Endodermal cell (in vitro differentiated cells): ENCODE measurements at places on chromosomes 7 and 10. TPM values are rescaled to one million over a fixed set of nuclear protein-coding genes. Genes with fewer than 3 reads are reported as not detected.

GRCh38 chr10:115985786-115986185, 287.2 kb downstream of the GFRA1 start:
- H3K36me3 ChIP-seq, result no peaks in the 10 kb centered on the region
- H3K4me3 ChIP-seq, result no peak overlapping the region
- no peaks in the 10 kb centered on the region for H3K4me1 ChIP-seq
- peaks cover 16% of the 10 kb centered on the region for H3K27me3 ChIP-seq
- H3K27ac ChIP-seq, result no peak overlapping the region
- DNase-seq, result no peak

GRCh38 chr7:1843271-1843861, 173.3 kb downstream of the ELFN1 start:
- H3K36me3 ChIP-seq, result no peaks in the 10 kb centered on the region
- H3K4me1 ChIP-seq, result no peaks in the 10 kb centered on the region
- peak; percentile 32 for DNase-seq
- H3K27ac ChIP-seq, result peak overlapping the region; percentile 44
- H3K4me3 ChIP-seq, result no peak overlapping the region
- no peaks in the 10 kb centered on the region for H3K27me3 ChIP-seq

DNA sequence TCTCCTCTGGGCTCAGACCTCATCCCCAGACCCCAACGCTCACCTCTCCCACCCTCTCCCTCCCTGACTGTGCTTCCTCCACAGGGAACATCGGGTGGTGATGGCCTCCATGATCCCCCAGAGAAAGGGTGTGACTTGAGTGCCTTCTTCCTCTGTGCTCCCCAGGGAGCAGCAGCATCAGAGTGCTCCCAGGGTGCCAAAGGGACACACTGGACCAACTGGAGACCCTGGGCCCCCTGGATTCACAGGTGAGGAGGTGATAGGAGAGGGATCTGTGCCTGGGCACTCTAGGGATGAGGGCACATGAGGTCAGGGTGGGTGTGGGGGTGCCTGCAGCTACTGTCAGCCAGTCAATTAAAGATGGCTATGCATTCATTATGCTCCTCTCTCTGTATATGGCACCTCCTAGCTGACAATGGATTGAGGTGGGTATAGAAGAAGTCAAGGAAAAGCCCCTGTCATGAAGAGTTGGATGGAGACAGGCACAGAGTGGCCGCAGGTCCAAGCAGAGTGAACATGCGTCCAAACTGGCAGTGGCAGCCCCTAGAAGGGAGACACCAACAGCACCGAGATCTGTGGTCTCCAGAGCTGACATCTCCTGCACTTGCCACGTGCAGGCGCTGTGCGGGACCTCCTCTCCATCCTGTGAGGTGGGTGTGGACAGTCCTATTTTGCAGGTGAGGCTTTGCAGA, 15.5 kb upstream of the VOPP1 start:
- DNase-seq, result no peak
- H3K27me3 ChIP-seq, result no peaks in the 10 kb centered on the region
- no peak overlapping the region for H3K27ac ChIP-seq

DNA sequence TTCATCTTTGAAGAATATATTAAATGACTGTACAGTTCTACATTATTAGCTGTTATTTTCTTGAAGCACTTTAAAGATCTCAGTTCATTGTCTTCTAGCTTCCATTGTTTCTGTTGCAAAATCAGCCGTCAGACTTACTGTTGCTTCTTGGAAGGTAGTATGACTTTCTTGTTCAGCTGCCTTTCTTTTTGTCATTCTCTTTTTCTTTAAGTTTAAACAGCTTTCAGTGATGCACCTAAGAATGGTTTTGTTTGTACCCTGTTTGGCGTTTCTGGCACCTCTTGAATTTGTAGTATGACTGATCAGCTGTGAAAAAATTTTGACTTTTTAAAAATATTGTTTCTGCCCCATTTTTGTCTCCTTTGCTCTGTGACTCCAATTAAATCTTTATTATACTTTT, 9.3 kb downstream of the MKLN1 start:
- H3K27me3 ChIP-seq, result no peaks in the 10 kb centered on the region
- no peaks in the 10 kb centered on the region for H3K4me1 ChIP-seq
- no peak overlapping the region for H3K27ac ChIP-seq
- no peak for DNase-seq

GRCh38 chr10:101272229-101272868, 43.1 kb upstream of the LBX1 start:
- H3K4me3 ChIP-seq, result no peak overlapping the region
- H3K4me1 ChIP-seq, result no peaks in the 10 kb centered on the region
- no peaks in the 10 kb centered on the region for H3K36me3 ChIP-seq

SYNPO2L gene
- total RNA-seq, result 0.15 to 0.20 TPM (median 0.16 TPM) in 3 replicates

GRCh38 chr10:110389255-110389654, 84.5 kb upstream of the SMNDC1 start:
- H3K4me1 ChIP-seq, result peaks cover 20% of the 10 kb centered on the region
- H3K27ac ChIP-seq, result no peak overlapping the region
- no peaks in the 10 kb centered on the region for H3K27me3 ChIP-seq
- DNase-seq, result no peak
- H3K36me3 ChIP-seq, result no peaks in the 10 kb centered on the region
- H3K4me3 ChIP-seq, result no peak overlapping the region

- peaks cover 3% of the 10 kb centered on the region for H3K4me1 ChIP-seq
- no peak for DNase-seq
- H3K27ac ChIP-seq, result no peak overlapping the region
- H3K4me3 ChIP-seq, result no peak overlapping the region
- peaks cover 36% of the 10 kb centered on the region for H3K36me3 ChIP-seq
Measured at GRCh38 chr10:35006836-35007235, 83.3 kb downstream of the CUL2 start.

DNA sequence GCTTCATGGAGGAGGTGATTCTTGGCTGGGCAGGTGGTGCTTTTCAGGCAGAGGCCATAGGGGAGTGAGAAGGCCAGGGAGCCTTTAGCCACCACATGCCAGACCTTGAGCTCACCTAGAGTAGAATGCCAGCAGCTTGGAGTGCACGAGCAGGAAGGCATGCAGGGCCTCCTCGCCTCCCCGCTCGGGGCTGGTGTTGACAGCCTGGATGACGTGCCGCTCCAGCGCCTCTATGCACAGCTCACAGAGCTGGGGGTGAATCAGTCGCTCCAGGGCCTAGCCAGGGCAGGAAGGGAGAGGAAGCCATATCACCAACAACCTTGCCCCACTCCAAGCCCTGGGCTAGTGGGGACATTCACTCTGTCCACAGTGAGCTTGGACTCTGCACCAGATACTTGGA, 15.7 kb downstream of the HPS1 start:
- peaks cover 65% of the 10 kb centered on the region for H3K36me3 ChIP-seq
- no peaks in the 10 kb centered on the region for H3K27me3 ChIP-seq
- H3K4me1 ChIP-seq, result no peaks in the 10 kb centered on the region

DNA sequence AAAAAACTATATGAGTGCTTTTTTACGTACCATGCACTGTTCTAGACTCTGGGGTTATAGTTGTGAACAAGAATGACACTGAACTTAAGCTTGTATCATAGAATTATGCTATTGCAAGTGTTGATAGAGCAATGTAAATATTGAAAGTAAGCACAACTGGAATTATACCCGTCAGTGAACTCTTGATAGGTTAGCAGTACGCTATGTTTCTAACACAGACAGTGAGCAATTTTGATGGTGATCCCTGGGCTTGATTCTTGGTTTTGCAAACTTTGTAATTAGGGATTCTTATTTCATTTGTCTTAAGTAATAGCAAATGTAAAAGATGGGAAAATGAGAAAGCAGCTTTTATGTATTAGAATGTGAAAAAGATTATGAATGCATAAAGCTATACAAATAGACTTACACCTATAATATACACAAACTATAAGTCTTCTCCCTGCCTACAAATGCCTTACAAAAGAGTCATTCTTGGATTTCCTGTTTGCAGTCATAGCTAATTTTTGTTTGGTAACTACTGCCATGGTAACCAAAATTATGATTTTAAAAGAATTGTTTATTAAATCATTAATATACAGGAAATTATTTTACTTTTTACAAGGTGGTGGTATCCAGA, 6.7 kb downstream of the TES start:
- no peak for DNase-seq
- no peak overlapping the region for H3K4me3 ChIP-seq
- H3K36me3 ChIP-seq, result no peaks in the 10 kb centered on the region
- peaks cover 4% of the 10 kb centered on the region for H3K4me1 ChIP-seq

DNA sequence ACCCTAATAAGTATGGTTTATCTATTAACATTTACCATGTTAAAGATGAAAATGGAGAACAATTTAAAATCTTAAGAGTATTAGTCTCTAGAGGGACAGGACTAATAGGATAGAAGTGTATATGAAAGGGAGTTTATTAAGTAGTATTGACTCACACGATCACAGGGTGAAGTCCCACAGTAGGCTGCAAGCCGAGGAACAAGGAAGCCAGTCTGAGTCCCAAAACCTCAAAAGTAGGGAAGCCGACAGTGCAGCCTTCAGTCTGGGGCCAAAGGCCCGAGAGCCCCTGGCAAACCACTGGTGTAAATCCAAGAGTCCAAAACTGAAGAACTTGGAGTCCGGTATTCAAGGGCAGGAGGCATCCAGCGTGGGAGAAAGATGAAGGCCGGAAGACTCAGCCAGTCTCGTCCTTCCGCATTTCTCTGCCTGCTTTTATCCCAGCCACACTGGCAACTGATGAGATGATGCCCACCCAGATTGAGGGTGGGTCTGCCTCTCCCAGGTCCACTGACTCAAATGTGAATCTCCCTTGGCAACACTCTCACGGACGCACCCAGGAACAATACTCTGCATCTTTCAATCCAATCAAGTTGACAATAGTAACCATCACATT, 140.8 kb upstream of the FAM20C start:
- no peaks in the 10 kb centered on the region for H3K4me1 ChIP-seq
- DNase-seq, result peak; percentile 25
- H3K27ac ChIP-seq, result no peak overlapping the region
- no peaks in the 10 kb centered on the region for H3K36me3 ChIP-seq
- no peak overlapping the region for H3K4me3 ChIP-seq
- H3K27me3 ChIP-seq, result peaks cover 1% of the 10 kb centered on the region

- H3K27ac ChIP-seq, result no peak overlapping the region
- no peak for DNase-seq
- H3K27me3 ChIP-seq, result no peaks in the 10 kb centered on the region
- H3K36me3 ChIP-seq, result peaks cover 20% of the 10 kb centered on the region
- H3K4me1 ChIP-seq, result no peaks in the 10 kb centered on the region
Measured at GRCh38 chr10:125076891-125077541, 83.3 kb downstream of the CTBP2 start.

DNA sequence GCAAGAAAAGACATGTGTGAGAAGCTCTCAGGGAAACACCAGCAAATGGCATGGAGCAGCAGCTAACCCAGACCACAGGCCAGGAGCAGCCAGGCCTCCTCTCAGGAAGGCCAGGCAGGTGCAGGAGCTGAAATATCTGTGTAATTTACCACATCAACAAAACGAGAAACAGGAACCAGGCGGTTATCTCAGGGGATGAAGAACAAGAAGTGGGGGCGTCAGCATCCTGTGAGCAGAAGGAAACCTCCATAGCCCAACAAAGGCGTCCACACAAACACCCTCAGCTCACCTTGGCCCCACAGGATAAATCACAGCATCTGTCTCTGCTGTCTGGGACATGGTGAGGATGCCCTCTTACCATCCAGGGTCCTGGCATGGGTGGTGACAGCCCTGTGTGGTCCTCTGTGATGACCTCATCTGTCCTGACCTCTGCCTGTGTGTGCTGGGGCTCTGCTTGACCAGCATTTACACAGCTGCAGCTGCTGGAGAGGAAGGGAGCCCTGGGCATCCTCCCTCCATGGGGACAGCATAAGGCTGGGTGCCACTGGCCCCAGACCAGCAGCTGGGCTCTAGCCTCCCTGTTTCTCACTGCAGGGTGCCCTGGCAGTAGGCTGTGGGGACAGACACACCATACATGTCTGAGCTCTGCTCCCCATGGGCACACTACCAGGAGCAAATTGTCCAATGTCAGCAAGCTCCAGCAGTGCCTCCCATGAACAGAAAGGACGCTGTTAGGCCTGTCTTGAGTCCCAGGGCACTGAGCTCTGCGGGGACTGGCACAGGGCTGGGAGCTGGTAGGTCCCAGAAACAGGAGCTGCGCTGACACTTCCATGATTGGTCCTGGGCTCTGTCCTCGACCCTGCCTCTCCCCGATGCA, 34.6 kb downstream of the ANXA8 start:
- no peaks in the 10 kb centered on the region for H3K4me1 ChIP-seq
- no peaks in the 10 kb centered on the region for H3K36me3 ChIP-seq
- peak; percentile 38 for DNase-seq
- no peak overlapping the region for H3K27ac ChIP-seq
- no peak overlapping the region for H3K4me3 ChIP-seq

DNA sequence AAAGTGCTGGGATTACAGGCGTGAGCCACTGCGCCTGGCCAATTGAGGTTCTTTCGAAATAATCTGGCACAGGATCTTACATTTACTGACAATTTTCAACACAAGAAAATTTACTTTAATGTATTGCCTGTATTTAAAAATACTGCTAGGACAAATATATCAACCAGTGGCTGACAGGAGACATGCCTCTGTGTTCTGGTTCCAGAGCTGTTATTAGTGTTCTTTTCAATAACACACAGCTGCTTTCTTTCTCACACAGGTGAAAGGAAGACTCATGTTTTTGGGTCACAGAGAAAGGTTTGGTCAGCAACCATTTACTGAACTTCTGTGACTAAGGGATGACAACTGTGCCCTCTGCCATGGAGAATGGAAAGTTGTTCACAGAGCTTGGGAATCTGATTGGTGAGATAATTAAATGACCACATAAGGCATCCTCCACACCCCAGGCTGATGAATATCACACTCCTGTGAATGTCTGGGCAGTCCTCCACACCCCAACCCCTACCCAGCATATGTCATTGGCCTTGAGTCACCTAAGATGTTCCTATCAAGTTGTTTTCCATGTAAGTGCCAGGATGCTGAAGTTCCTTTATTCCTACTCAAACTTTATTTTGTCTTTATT, 180.1 kb downstream of the RAPGEF5 start:
- DNase-seq, result no peak
- peak overlapping the region; percentile 10 for H3K4me3 ChIP-seq
- no peaks in the 10 kb centered on the region for H3K36me3 ChIP-seq
- peaks cover 19% of the 10 kb centered on the region for H3K4me1 ChIP-seq

- H3K4me1 ChIP-seq, result peaks cover 4% of the 10 kb centered on the region
- H3K4me3 ChIP-seq, result no peak overlapping the region
- H3K36me3 ChIP-seq, result no peaks in the 10 kb centered on the region
- H3K27me3 ChIP-seq, result no peaks in the 10 kb centered on the region
Measured at GRCh38 chr10:68151453-68151852, 42.2 kb downstream of the MYPN start.

DNA sequence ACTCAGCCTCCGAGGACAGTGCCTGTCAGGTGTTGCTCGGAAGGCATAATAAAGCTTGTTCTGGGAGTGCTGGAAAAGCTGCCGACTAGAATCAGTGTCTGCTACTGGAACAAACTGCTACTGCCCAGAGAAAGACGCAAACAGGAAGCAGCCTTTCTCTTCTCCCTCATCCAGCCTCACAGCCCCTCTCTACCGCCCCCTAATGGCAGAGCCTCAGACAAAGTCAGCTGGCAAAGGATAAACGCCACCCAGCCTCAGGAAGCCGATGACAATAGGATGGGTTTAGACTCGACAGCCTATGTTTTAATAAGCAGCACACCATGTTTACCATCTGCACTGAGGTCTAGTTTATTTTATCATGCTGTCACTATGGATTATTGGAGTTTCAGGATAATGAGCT, 169.5 kb upstream of the LYZL1 start:
- no peaks in the 10 kb centered on the region for H3K36me3 ChIP-seq
- no peak overlapping the region for H3K27ac ChIP-seq
- H3K4me3 ChIP-seq, result no peak overlapping the region
- DNase-seq, result peak; percentile 93
- H3K27me3 ChIP-seq, result no peaks in the 10 kb centered on the region
- H3K4me1 ChIP-seq, result no peaks in the 10 kb centered on the region

PAX2 gene
- 0.99 and 1.4 TPM in 2 replicates for total RNA-seq
